Fibroblast of skin of abdomen (primary cell): ENCODE measurements at places on chromosomes 2 and 18.

DNA sequence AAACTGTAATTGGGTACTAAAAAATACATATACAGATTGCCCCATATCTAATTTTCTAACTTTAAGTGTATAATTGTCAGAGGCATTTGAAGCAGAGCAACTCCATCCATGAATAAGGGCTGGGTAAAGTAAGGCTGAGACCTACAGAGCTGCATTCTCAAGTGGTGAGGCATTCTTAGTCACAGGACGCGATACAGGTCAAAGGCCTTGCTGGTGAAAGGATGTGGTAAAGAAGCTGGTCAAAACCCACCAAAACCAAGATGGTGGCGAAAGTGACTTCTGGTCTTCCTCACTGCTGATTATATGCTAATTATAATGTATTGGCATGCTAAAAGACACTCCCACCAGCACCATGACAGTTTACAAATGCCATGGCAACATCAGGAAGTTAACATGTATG is 50.0 kb downstream of the SLC8A1 start:
- peak; percentile 85 for DNase-seq

GRCh38 chr2:23069923-23070322 is 315.1 kb upstream of the KLHL29 start:
- no peak for DNase-seq

GRCh38 chr2:234873828-234874173 is 78.0 kb upstream of the SH3BP4 start:
- DNase-seq: peak; percentile 60

GRCh38 chr2:85595301-85596025 is at the start of gene RNF181:
RNF181 (plus strand) TSS chr2:85595745; CDS start chr2:85595764, 19 bp downstream.
- DNase-seq: peak; percentile 99

GRCh38 chr2:182359027-182359989 is 67.5 kb downstream of the PDE1A start:
- peak; percentile 7 for DNase-seq

GRCh38 chr2:57443973-57444521 is 602.6 kb upstream of the VRK2 start:
- peak; percentile 80 for DNase-seq

DNA sequence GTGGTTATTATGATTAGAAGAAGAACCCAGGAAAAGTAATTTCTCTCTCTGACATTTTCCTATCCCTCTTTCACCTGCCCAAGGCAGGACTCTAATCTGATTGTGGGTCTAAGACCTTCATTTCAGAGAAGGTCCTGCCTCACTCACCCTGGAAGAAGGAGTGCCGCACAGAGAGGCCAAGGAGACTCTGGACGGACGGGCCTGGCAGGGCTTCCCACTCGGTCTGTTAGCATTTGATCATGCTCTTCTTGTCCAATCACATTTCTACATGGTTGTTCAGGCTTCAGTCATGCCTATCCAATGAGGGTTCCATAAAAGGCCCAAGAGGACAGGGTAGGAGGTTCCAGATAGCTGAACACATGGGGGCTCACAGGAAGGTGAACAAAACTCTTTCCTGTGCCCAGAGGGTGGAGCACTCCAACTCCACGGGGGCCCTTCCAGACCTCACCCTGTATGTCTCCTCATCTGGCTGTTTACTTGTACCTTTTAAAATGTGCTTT is 27.0 kb downstream of the ZNF892 start:
- DNase-seq: no peak

DNA sequence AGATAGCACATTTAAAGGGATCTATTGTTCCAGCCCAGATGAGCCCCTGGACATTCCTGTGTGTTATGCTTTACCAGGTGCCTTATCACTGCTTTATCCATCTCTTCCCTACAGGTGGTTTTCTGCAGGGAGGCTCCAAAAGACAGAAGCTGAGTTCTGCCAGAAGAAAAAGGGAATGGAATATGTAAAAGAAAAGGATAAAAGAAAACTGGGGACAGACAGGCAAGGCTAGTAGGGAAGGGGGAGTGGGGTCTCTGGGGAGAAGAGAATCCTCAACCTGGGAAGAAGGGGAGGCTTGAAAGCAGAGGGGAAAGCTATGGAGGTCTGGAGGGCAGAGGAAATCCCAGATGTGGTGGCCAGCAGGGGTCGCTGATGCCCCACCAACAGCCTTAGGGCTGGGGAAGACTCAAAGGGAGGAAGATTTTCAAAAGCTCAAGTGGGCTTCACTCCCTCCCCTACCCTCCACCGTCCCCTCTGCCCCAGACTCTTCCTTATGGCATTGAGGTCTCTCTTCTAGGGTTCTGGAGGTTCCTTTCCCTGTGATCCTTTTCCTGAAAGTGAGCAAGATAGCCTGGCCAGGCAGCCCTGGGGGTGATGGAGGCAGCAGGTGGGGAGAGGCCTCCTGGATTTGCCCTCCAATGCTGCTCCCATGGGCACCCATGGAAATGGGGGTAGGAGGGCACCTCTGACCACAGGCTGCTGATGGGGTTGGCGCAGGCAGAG is 178.1 kb upstream of the PKDCC start:
- peak; percentile 61 for DNase-seq

- no peak for DNase-seq
These were observed 79.6 kb downstream of the TGIF1 start for GRCh38 chr18:3529601-3530000.

- DNase-seq: no peak
These were observed 19.7 kb downstream of the GRP start for GRCh38 chr18:59239642-59240041.

GRCh38 chr2:62410926-62411456 is 95.0 kb downstream of the TMEM17 start:
- no peak for DNase-seq

DNA sequence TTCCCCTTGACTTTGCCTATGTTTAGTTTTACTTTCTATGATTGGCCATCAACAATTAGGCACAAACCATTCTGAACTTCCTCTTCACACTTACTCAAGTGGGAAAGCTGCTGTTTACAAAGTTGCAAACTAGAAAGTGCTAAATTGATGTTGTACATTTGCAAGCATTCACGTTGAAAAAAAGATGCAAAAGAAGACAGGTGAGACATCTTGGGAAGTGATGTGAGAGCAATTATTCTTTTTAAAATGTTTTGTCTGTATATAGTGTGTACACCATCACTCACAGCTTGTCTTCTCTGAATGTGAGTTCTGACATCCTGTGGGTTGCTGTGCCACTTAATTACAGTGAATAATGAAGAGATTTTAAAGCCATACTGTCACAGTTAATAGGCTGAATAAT is 874.1 kb upstream of the LRATD1 start:
- DNase-seq: no peak

DNA sequence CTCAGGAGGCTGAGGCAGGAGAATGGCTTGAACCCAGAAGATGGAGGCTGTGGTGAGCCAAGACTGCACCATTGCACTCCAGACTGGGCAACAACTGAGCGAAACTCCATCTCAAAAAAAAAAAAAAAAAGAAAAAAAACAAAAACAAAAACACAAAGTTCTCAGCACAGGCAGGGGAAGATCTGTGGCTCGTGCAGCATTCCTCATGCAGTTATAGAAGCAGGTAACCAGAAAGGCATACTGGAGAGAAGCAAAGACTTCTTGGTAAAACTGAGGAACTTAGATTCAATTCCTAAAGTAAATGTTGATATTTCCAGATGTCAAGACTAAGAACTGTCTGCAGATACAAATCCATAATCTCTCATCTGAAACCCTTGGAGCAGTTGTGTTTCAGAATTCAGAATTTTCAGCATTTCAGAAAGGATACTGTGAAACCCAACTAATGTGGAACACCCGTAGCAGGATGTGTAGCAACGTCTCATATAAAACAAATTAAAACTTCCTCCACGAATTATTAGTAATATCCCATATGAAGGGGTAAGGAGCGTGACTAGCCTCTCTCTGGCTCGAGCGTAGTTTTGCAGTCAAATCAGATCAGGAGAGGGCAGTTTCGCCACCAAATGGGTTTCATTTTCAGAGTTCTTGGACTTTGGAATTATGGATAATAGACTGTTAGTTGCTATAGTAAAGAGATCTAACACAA is 13.2 kb upstream of the SLC25A52 start:
- DNase-seq: no peak

- DNase-seq: peak; percentile 70
These were observed 579 bp downstream of the MAT2A start for GRCh38 chr2:85539361-85540132.

DNA sequence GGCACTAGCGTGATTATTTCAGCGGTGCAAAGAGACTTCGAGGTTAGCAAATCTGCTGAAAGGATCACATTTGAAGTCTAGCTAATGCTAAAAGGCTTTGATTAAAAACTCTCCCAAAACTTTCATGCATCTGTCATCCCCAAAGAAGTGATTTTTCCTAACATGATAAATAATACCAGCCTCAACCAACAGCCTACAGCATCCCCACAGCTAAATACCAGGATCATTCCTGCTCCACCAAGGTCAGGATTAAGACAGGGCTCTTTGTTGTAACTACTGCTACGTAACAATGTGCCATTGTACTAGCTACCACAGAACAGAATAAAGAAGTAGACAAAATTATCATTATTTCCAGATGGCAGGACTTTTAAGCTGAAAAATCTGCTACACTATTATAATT is 1.6 kb downstream of the OR6B3 start:
- no peak for DNase-seq

DNA sequence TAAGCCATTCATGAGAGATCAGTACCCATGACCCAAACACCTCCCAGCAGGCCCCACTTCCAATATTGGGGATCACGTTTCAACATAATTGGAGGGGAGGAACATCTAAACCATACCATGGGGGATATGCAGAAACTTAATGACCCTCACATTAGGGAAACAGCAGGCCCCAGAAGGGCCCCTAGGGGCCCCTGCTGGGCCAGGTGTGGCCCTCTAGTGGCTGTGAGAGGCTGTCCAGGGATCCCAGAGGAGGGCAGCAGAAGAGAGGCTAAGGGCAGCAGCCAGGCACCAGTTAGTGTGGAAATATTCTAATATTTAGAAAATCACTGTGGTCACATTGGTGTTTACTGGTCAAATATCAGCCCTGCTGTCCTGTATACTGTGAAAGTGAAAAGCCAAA is 49.3 kb upstream of the ANKRD44 start:
- no peak for DNase-seq

GRCh38 chr2:172772633-172773032 is 37.0 kb downstream of the RAPGEF4 start:
- DNase-seq: peak; percentile 10

GRCh38 chr2:20015482-20016083 is 3.1 kb upstream of the MATN3 start:
- DNase-seq: peak; percentile 56

DNA sequence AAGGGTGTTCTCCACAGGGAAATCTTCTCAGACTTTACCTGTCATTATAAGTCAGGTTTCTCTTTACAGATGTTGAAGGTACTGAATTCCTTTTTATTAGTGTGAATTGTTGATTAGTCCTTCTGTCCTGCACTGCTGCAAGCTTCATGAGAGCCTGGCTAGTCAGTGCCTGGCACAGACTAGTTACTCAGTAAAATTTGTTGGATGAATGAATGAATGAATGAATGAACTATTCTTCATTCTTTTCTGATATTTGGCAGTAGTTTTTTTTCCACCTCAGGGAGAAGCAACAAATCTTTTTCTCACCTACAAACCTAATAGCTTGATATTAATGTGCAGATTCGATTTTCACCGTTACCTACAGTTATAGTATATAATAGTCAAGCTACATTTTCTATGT is 64.3 kb downstream of the ACVR2A start:
- no peak for DNase-seq
